ENCODE measurements at places on chromosomes 5 and 9.

GRCh38 chr5:102743900-102744299, 11.2 kb upstream of the PAM start:
- DNase-seq = peak; percentile 60

- DNase-seq = no peak
Observed at GRCh38 chr5:78591138-78591612, 57.4 kb downstream of the LHFPL2 start.

DNA sequence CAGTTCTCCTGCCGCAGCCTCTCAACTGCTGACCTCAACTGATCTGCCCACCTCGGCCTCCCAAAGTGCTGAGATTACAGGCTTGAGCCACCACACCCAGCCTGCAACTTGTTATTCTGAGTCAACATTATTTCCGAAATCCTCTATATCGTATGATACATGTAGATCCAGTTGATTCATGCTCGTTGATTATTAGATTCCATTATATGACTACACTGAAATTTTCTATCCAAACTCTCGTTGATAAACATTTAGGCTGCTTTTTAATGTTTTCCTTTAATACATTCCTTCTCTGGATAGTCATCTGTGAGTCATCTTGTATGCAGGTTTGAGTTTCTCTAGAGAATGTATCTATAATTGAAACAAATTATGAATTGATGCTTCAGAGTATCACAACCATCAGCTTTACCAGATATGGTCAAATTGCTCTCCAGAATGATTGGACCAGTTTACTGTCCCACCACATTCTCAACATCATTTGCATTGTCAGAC, 4.1 kb downstream of the CDK7 start:
- DNase-seq = no peak

GRCh38 chr9:138007918-138008841, 130.6 kb downstream of the CACNA1B start:
- DNase-seq = no peak

- DNase-seq = no peak
Observed at GRCh38 chr9:96721731-96722429, 56.0 kb downstream of the ZNF510 start.
